Astrocyte of the spinal cord (primary cell): ENCODE measurements at places on chromosomes 1 and 21.
A peak's percentile ranks its signal among the peaks of the same experiment; 100 is the strongest.

DNA sequence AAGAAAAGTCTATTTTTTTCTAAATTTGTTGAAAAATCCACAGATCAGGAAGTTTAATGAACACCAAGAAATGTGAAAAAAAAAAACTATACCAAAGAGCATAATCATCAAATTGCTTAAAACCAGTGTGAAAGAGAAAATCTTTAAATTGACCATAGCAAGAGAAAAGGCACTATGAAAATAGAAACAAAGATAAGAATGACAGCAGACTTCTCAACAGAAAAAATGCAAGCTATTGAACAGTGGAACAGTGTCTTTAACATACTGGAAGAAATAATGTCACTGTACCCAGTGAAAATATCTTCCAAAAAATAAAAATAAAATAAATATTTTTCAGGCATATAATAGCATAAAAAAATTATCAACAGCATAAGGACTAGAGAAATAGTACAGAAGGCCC is 243.0 kb upstream of the GJB5 start:
- no peak for DNase-seq

- no peak for DNase-seq
These were observed 29.3 kb downstream of the NUP133 start for GRCh38 chr1:229478852-229479251.

DNA sequence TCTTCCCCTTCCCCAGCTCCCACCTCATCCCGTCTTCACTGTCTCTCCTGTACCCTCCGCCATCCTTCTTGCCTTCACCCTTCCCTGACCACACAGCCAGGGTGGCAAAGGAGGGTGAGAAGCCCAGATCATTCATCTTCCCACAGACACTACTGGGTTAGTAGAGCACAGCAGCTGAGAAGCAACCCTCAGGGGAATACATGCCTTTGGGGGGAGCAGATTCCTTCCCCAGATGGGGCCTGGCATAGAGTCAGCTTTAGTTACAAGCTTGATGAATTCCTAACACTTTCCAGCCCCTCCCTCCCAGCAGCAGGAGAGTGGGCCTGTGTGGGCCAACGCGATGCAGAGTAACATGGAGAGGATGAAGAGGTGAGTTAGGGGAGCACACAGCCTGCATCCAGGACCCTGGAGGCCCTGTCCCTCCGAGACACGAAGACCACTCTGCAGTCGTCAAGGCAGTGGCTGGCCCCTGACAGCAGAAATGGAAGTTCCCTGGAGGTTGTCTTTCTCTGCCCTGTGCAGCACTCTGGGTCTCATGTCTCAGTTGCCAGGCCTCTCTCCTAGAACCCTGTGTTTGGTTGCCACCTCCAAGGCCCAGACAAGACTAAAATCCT is 8.8 kb upstream of the BTG2 start:
- DNase-seq, result peak; percentile 17

GRCh38 chr1:30188999-30189398 is 534.4 kb downstream of the MATN1 start:
- DNase-seq, result no peak
